Dermis blood vessel endothelial cell (primary cell): ENCODE measurements at places on chromosomes 1 and 21.

- DNase-seq = no peak
Observed at GRCh38 chr1:5826601-5827000, 165.6 kb downstream of the NPHP4 start.

- DNase-seq = peak; percentile 61
Observed at GRCh38 chr1:91685994-91686393, 185.3 kb downstream of the CDC7 start.

GRCh38 chr1:223137455-223138085, 5.5 kb downstream of the TLR5 start:
- no peak for DNase-seq

DNA sequence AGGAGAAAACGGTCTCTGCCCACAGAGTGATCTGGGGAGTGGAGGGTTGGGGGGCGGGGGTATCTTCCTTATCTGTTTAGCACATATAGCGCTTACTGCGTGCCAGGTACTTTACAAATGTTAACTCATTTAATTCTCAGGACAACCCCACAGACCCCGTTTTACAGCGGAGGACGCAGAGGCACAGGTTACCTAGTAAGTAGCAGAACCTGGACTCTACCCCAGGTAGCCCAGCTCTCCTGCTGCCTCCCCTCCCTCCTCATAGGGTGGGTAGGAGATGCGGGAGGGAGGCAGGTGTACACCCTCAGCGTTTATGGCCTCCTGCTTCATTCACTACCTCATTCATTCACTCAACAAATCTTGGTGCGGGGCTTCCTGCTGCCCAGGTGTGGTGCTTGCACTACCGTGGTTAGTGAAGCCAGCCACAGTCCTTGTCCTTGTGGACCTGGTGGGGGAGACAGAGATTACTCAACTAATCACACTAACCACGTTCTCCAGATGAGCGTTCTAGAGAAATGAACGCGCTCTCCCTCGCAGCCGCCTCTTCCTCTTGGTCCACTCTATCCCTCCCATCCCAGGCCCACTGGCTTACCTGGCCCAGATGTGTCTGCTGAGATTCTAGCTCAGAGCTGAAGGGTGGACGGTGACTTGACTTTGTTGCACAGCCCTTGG, 102.0 kb downstream of the IER5 start:
- peak; percentile 10 for DNase-seq

- peak; percentile 26 for DNase-seq
Observed at GRCh38 chr1:109906160-109906838, 4.3 kb upstream of the CSF1 start.

DNA sequence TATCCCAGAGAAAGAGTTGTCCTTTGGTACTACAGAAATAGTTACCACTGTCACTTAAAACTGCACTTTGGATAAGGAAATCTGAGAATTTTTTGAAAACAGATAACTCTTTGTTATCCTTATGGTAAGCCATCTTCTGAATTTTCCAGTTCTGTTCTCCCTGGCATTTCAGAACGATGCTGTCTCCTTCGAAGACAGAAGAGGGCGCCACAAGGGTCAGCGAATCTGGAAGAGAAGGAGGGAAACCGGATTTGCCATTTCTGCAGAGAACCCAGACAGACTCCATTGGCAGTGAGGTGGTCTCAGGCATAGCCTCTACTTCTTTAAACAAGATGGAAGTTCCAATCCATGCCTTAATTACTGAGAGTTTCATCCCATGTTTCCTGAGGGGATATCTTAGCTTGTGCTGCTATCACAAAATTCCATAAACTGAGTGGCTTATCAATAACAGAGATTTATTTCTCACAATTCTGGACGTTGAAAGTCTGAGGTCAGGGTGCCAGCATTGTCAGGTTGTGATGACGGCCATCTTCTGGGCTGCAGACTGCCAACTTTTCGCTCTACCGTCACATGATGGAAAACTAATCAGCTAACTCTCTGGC, 6.4 kb downstream of the FCRL2 start:
- DNase-seq = peak; percentile 1

DNA sequence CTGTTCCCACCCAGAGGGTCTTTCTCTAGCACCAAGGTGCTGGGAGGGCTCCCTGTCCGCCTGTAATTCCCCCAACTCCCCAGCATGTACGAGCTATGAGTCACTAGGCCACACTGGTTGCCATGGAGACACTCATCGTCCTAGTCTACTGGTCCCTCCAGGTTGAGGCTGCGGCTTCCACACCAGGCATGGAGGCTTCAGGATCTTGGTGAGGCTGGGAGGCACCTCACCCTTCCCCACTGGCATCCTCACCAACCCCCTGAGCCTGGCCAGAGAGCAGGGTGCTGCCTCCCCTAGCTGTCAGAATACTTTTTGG, 75.6 kb upstream of the KAZN start:
- no peak for DNase-seq

GRCh38 chr1:59514061-59514909, 217.4 kb downstream of the FGGY start:
- no peak for DNase-seq

- no peak for DNase-seq
Observed at GRCh38 chr1:66917476-66917875, 7.2 kb downstream of the DNAI4 start.

- no peak for DNase-seq
Observed at GRCh38 chr1:109312978-109313775, 6.4 kb upstream of the MYBPHL start.

- DNase-seq = no peak
Observed at GRCh38 chr1:215071078-215071477, 11.5 kb upstream of the KCNK2 start.

- no peak for DNase-seq
Observed at GRCh38 chr21:26758083-26758880, 86.9 kb downstream of the ADAMTS1 start.

DNA sequence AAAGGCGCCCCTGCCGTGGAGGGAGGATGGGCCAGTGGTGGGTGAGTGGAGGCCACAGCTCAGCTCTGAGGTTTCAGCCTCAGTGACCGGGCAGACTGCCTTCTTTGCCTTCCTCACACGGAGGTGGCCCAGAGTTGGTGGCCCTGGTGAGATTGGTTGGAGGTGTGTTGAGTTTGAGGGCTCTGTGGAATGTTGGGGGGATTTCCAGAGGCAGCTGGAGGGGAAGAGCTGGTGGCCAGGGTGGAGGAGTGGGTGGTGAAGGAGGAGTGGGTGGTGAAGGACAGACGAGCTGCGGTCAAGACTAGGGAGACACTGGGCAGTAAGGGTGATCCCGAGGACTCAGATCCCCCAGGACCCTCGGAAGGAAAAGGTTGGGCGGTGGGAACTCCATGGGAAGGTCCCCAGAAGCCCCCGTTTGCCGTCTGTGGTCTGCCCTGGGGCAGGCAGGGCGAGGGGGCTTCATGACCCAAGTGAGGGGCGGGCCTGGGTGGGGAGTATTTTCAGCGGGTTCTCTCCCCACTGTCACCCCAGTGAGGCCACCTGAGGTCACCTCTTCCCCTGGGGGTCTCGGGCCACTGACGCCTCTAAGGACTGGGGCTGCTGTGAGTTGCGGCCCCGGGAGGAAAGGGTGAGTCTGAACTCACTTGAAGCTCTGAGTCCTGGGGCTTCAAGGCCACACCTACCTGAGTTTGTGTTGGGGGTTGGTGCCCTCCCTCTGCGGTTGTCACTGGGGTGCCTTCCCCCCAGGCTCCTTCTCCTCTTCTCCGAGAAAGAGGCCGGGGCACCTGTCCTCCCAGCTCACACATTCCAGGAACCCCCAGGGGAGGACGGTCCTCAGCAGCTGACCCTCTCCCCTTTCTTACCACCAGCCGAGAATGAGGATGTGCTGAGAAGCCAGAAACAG, 22.7 kb upstream of the PIK3CD start:
- no peak for DNase-seq

- DNase-seq = no peak
Observed at GRCh38 chr1:14103878-14104430, 404.0 kb downstream of the PRDM2 start.

DNA sequence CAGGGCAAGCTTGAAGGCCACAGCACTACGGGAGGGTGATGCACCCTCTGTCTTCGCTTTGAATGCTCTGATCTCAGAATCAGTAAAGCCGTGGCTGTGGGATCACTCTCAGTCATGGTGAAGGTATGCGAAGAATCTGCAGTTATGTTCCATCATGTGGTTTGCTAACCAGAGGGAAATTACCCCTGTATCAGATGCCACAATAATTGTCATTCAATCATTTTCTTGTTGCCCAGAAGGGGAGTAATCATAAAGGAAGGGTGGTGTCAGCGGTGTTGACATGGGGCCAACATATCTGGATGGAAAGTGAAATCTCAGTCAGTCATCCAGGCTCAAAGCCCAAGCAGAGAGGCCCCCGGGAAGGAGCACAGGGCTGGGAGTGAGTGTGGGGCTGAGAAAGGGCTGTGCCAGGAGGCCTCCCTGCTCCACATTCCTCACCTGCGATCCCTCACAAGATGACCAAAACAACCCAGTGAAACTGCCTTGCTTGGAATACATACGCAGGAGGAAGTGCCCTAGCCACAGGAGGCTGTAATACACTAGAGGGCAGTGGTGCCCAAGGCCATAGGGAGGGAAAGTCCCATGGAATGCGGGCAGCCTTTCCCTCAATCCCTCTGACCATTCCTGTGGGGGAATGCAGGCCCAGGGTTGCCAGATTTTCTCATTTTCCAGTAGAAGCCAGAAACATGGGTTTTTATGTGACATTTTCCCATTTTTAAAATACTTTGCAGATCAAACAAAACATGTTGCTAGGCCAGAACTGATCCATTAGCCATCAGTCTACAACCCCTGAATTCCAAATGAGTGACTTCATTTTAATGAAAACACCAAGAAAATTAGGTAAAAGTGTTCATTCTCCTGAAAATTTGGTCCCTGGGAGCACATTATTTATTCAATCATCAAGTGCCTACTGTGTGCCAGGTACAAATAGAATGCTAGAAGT, 95.7 kb upstream of the VANGL1 start:
- DNase-seq = peak; percentile 71

- no peak for DNase-seq
Observed at GRCh38 chr1:9858293-9859035, 34.7 kb upstream of the CLSTN1 start.

DNA sequence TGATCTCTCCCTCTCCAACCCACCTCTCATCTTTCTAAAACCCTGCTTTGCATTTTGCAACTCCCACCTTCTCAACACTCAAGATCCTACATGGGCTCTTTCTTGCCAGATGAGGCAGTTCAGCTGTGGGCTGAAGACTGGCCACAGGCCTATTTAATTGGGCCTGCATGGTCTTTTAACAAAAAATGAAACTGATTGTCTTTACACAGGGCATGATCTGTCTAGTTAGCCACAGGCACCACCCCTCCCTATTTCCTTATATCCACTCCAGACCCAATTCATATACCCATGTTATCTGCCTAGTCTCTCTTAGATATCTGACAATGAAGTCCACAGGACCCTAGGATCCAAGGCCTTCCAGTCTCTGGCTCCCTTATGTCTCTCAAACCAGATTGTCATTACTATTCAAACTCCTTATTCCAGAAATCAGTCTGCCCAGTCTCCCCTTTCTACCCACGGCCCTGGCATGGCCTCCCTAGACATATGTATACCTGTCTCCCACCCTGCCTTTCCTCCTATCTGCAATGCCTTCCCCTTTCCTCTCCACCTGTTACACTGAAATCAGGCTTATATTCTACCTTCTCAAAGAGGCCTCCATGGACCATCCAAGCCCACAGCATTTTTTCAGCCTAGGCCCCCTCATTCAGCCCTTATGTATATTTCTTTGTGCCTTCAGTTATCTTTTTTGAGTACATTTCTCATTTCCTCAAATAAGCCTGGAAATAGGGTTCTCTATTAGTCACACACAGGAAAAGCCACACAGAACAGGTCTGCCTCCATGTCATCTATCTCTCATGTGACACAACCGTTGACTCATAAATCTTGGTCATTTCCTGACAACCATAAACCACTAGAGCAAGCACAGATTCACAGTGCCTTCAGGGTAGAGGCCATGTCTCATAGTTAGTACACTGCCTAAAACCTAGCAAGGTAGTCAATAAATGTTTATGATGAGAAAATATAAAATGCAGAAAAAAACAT, 39.0 kb downstream of the LPAR3 start:
- DNase-seq = peak; percentile 87

GRCh38 chr1:9093581-9093980, 24.1 kb upstream of the SLC2A5 start:
- no peak for DNase-seq

GRCh38 chr1:97767381-97767780, 153.5 kb downstream of the DPYD start:
- no peak for DNase-seq

- no peak for DNase-seq
Observed at GRCh38 chr1:53110370-53111072, 31.9 kb downstream of the SLC1A7 start.

DNA sequence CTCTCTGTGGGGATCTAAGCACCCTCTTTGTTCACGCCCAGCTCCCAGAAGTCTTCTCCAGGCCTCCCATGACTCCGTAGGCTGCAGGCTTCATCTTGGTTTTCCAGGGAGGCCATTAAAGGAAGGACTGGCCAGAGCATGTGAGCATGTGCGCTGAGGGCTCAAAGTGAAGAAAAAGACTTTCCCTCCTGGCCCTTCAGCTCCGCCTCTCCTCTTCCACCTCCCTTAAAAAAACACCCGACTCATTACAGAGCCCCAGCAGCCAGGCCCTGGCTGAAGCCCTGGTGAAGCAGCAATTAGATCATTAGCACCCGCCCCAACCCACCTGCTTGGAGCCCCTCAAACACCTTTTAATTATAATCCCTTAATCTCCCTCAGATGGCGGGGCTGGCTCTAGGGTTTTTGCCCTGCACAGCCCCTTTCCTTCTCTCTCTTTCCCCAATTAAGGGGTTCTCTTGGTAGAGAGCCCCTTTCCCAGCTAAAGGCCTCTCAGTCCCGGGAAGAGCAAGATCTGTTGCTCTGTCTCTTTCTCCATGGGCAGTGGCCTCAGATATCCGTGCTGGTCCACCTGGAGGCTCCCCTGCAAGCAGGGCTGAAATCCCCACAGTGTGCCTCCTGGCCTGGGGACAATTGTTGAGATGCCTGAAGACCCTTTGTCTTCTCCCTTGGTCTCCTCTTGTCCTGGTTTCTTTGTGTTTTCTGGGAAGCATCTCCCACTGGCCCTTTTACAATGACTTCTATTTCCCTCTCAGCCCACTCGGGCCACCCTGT, 30.5 kb downstream of the RHBG start:
- no peak for DNase-seq

DNA sequence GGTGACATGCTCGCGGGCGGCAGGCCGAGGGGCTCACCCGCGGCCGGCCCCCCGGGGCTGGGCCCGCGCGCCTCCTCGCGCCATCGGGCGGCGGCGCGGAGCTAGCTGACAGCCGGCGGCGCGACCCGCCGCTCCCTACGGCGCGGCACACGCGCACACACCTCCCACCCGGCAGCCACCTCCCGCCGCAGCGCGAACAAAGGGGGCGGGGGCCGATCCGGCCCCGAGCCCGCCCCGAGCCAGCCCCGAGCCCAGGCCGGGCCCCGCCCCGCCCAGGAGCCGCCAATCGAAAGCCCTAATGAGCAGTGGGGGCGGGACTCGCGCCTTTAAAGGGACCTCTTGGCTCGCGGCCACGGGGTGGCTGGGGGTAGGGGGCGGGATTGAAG, at the start of gene KIF21B:
KIF21B (minus strand) TSS at position 198 of the 386 bp plus-strand sequence. CDS start 331 bp downstream, outside the sequence.
- DNase-seq = peak; percentile 72

DNA sequence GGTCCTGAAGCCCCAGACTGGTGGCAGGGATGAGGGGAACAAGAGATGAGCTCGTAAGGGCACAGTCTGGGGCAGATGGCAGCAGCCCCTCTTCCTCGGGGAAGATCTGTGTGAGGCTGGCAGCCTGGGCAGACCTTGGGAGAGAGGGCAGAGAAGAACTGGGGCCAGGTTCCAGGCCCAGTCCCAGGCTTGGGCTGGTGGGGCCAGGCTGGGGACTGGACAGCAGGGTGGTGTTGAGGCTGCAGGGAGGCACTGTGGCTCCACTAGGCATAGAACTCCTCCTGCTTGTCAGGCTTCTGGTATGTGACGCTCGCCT, 35.7 kb downstream of the SDC3 start:
- no peak for DNase-seq

- no peak for DNase-seq
Observed at GRCh38 chr1:53330819-53331218, 2.9 kb upstream of the LRP8 start.
